NCI-H1694 treated with DMSO at 0.1 percent for 48 hours (cell line): ENCODE measurements at places on chromosomes 4 and X.

DNA sequence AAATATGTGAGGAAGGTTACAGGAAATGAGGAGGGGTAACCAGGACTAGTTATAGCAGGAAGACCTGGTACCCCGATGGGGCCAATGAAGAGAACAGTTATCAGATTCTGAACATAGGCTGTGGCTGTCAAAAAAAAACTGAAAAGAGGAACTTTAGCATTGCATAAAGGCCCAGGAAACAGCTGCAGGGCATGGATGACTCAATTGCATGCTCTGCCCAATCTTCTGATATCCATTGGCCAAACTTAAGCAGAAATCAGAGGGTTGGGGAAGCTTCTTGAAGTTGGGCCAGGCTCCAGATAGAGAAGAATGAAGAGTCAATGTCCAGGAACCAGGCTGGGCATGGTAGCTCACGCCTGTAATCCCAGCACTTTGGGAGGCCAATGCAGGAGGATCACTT lies 1222.4 kb upstream of the PRKX start:
- no peak for DNase-seq

GRCh38 chr4:110830461-110830860 lies 207.6 kb upstream of the PITX2 start:
- no peak for DNase-seq

GRCh38 chr4:10074767-10075105 lies 41.9 kb downstream of the WDR1 start:
- peak; percentile 43 for DNase-seq

DNA sequence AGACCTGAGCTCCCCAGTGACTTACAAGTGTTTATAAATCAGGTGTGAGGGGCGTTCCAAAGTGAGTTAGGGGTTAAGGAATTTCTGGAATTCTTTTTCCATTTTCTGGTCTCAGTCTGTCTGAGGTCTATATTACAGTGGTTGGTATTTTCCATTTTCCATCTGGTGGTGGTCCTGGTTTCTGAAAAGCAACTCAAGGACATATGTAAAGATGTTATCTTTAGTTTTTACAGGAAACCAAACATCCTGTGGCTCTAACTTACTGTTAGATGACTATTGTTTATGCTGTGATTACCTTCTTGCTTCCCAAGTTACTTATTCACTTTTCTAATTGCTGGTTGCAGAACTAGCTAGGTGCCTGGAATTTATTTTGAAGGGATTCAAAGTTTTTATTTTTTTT lies 53.5 kb upstream of the IL21 start:
- DNase-seq, result no peak

DNA sequence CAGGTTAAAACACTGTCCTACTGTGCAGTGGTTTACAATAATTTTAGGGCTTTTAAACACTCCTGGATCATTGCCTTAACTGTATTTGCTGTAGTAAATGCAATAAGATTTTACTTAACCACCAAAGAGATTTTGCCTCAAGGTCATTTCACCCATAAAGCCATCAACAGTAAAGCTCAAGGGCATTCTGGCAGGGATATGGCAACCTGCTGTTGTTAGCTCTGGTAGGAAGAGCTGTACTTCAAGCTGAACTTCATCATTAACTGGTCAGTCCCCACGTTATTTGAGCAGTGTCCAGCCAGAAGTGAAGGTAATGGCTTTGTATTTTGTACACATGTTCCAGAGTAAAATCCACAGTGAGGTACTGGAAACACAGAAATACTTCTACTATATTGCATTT lies 26.9 kb upstream of the MAOA start:
- no peak for DNase-seq

- DNase-seq, result no peak
Observed at GRCh38 chrX:103615781-103616371, 8.1 kb downstream of the TCEAL3 start.

GRCh38 chrX:111168314-111168713 lies 72.3 kb downstream of the PAK3 start:
- DNase-seq, result peak; percentile 45

DNA sequence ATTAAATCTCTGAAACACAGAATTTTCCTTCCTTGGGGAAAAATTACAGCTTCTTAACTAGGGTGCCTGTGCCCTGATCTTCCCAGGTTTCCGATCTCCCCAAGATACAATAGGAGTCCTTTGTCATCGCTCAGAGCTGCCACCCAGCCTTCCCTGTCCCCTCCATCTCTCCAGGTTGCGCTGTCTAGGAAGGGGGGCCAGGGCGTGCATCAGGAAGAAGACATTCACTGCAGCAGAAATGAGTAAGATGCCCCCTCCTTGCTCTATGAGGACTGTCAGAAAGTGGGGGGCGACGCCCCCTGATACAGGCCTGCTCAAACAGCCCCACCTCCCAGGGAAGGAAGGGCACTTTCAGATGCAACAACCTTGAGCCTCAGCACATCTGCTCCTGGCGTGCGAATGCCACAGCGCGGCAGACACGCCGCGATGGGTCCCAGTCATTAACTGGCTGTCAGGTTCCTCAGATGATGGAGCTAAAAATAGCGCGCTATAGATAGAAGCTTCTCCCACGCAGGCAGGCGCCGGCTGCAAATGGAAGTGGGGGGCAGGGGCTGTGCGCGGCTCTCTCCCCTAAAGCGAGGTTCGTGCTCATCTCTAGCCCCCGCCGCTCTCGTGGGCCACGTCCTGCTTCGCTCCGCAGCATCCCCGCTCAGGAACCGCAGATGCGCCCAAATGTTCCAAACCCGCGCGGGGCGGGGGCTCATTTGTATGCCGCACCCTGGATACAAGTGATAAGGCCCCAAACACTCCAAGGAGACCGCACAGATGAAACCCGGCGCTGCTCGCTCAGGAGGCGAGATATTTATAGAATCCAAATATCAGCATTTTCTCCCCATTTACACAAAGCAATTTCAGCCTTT lies 57.6 kb upstream of the LGI2 start:
- DNase-seq, result no peak

GRCh38 chr4:4542774-4543485 lies 1.1 kb upstream of the STX18 start:
- DNase-seq, result no peak

DNA sequence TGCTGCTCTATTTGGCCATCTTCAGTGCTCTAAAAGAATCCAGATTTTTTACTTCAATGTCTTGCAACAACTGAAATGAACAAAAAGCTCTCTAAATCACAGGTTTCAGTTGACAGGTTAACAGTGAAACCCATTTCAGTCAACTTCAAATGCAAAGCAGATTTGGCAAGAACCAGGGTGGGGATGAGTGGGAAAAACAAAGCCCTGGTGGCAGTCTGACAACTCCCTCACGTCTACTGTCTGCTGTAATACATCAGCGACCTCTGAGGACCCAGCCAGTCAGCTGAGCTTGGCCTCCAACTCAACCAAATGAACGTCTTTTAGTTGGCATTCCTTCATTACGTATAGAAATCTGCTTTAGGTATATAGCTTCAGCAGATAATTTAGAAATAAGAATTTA lies 95.8 kb downstream of the COL25A1 start:
- no peak for DNase-seq

DNA sequence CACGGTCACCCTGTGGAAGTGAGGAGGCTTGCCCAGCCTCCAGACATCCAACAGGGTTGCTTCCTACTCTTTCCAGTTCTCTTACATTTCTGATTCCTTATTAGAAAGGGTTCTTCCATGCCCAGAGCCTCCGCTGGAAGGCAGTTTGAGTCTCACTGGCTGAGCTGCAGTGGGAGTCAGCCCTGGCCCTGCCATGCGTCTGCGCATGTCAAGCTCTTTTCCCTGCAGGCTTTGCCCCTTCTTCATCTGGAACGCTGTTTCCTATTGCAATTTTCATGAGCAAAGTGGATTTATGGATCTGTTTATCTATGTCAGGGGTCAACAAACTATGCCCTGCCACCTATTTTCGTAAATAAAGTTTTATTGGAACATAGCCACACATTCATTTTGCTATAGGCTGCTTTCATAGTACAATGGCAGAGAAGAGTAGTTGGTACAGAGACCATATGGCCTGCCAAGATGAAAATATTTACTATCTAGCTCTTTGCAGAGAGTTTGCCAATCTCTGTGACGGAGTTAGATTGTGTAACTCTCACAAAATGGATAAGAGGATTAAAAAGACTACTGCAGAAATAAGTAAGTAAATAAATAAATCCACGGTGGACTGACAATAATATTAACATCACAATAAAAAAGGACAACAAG lies 3.9 kb upstream of the CHRNA9 start:
- no peak for DNase-seq

DNA sequence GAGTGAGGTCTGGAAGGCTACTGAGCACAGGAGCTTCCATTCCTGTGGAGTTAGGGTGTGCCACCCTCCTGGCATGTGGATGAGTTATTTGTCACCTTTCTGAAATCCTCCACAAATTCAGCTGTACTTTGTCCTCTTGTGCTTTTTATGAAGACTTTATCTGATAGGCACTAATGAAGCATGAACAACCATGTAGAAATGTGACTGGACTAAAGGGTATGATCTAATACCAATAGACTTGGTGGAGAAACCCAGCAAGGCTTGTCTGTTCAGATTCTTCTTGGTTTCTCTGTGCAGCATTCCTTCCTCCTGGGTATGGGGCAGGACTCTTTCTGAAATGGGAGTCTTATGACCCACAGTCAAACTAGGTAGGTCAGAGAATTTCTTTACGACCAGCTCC lies 9.6 kb downstream of the NBDY start:
- no peak for DNase-seq

GRCh38 chr4:102319594-102319993 lies 25.7 kb downstream of the SLC39A8 start:
- no peak for DNase-seq
